SJSA1 (cell line): ENCODE measurements at places on chromosomes 5 and 9. TPM values are rescaled to one million over a fixed set of nuclear protein-coding genes. Genes with fewer than 3 reads are reported as not detected.

DNA sequence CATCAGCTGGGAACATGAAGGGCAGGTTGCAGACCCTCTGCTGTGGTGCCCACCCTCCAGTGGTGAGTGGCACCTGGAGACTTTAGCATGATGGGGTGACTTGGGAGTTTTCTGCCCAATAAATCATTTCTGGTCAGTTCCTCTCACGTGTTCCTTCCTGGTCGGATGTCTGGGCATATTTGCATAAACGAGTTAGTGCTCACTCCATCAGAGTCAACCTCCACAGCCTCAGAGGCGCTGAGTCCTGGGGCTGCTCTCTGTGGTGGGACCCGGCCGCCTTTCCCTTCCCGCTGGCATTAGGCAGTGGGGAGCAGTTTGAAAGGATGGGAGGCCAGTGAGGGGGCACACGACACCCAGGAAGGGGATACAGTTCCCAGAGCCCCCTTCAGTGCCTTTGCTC is 114.0 kb upstream of the FCN2 start:
- peaks cover 94% of the 10 kb centered on the region for H3K36me3 ChIP-seq
- H3K4me3 ChIP-seq, result no peak overlapping the region
- no peak overlapping the region for H3K27ac ChIP-seq

GRCh38 chr5:72390836-72391235 is 70.7 kb downstream of the PTCD2 start:
- peaks cover 28% of the 10 kb centered on the region for H3K4me1 ChIP-seq

DNA sequence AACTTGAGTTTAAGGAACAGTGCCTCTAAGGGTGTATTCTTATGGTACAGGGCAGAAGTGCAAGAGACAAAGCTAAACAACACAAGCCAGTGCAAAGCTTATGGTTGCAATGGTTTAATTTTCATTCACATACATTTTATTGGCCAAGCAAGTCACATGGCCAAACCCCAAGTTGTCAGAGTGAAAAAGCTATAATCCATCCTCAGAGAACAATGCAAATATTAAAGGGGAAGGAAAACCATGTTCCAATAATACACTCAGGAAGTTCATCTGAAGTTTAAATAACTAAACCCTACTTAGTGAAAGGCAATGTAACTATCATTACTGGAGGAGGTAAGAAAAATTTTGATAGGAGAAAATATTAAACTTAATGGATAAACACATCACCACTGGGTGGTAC is 26.6 kb upstream of the TLR4 start:
- H3K27me3 ChIP-seq, result no peaks in the 10 kb centered on the region
- no peaks in the 10 kb centered on the region for H3K36me3 ChIP-seq
- peaks cover 29% of the 10 kb centered on the region for H3K4me1 ChIP-seq
- no peak overlapping the region for H3K4me3 ChIP-seq

DNA sequence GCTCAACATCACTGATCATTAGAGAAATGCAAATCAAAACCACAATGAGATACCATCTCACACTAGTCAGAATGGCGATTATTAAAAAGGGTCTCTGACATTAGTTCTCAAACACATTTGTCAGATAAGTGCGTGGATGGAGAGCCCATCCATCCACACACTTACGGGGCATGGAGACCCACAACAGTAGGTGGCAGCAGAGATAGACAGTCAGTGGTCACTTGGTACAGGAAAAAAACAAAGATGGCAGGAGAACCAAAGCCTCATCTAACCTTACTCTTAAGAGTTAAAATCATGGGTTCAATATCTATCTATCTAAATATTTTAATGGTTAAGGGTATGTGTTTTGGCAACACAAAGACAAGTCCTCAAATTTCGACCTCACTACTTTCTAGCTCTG is 1378.7 kb upstream of the C9orf72 start:
- no peaks in the 10 kb centered on the region for H3K36me3 ChIP-seq
- no peaks in the 10 kb centered on the region for H3K27me3 ChIP-seq
- H3K4me1 ChIP-seq, result no peaks in the 10 kb centered on the region

GRCh38 chr9:113183956-113184488 is 33.2 kb downstream of the SLC31A2 start:
- no peak for DNase-seq
- no peaks in the 10 kb centered on the region for H3K27me3 ChIP-seq
- H3K27ac ChIP-seq, result no peak overlapping the region
- peaks cover 88% of the 10 kb centered on the region for H3K36me3 ChIP-seq
- no peak overlapping the region for H3K4me3 ChIP-seq

DNA sequence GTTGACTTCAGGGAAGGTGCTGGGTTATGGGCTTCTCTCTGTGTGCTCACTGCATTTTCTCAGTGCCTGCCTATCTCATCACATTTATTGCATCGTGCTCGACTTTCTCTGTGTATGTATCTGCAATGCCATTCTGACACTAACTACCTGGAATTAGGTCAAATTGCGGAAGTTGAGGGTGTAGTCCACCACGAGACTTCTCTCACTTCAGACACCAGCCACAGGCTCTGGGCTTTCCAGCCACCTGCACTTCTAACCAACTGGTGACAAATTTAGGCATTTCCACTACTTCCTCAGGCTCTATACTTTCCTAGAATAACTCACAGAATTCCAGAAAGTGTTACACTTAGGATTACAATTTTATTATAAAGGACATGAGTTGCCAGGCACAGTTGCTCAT is 188.6 kb upstream of the ZNF608 start:
- no peaks in the 10 kb centered on the region for H3K27me3 ChIP-seq
- peaks cover 12% of the 10 kb centered on the region for H3K4me1 ChIP-seq
- H3K36me3 ChIP-seq, result no peaks in the 10 kb centered on the region
- peak overlapping the region; percentile 80; the same call in 1 of the 2 replicates for H3K27ac ChIP-seq

Gene FOXD4L3
- total RNA-seq, result not detected in 2 replicates

Gene TAF1L
- not detected in 2 replicates for total RNA-seq

Gene PPP3R2
- total RNA-seq, result not detected in 2 replicates

Gene FAM221B
- not detected in 2 replicates for total RNA-seq

Gene IFNA13
- not detected in 2 replicates for total RNA-seq

Gene CNTNAP3B
- total RNA-seq, result 0.06 TPM in 1 of 2 replicates, not detected in the other

Gene IRX4
- total RNA-seq, result not detected in 2 replicates

Gene PTPRD
- not detected in 2 replicates for total RNA-seq

Gene SAPCD2
- 21.5 and 24.9 TPM in 2 replicates for total RNA-seq

Gene OCLN
- 19.8 and 45.6 TPM in 2 replicates for total RNA-seq
